ENCODE measurements at places on chromosomes 1 and 21.
A peak's percentile ranks its signal among the peaks of the same experiment; 100 is the strongest.

DNA sequence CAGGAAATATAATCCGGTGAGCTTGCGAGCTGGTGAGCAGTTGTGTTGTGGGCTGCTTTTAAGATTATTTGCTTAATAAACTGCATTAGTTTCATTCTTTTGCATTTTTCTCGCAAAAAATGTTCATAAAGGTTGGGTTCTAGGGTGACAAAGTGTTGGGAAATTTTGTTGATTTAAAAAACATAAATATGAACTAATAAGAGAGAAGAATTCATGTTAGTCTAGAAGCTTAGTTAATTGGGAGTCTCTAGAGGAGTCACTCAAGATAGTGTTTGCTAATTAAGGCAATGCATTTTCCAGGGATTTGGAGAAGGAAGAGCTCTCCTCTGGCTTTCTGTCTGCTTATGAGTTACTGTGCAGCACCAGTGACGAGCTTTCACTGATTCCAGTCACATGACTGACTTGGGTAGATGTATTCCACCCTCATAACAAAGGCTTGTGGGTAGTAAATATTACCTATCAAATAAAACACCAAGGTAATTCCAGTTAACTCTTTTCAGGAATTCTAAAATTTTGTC is 417.0 kb downstream of the PTBP2 start:
- no peak for DNase-seq

- no peak for DNase-seq
These were observed 26.6 kb downstream of the PAFAH2 start for GRCh38 chr1:25971066-25971810.

GRCh38 chr1:41805771-41806471 is 112.8 kb downstream of the HIVEP3 start:
- DNase-seq, result no peak

DNA sequence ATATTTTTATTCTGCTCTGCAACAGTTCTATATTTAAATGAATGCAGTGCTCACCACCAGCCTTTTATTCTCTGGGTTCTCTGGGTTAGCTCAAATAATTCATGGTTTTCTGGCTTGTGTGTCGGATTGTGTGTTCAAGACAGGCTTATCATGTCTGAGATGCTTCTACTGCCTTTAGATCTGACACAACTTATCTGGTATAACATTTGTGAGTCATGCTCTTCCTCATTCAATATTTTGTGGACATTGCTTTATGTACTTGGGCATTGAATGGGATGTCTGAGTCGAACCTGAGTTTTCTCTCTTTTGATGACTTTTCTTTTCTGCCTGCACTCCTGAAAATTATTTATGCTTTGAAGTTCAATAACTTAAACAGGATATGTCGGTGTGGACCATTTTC is 17.6 kb upstream of the PKP1 start:
- peak; percentile 70 for DNase-seq

DNA sequence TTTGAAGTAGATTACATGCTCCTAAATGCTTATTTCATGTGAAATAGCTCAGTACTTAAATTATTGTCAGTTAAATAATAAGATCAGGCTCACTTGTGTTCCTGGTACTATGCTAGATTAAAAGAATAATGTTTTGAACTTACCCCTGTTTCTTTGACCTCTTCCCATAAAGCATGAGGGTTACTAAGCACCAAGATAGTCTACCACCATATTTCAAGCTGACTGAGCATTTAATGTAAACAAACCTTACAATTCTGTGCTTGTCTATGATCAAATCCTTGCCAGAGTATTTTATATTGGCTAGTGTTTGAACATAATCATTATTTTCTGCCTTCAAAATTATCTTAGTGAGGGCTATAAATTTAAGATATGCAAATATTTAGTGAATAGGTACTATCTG is 98.1 kb downstream of the LHX9 start:
- DNase-seq, result no peak

- peak; percentile 59 for DNase-seq
These were observed 90.1 kb upstream of the IRF2BP2 start for GRCh38 chr1:234699795-234700665.

GRCh38 chr1:30381671-30382365 is 341.6 kb downstream of the MATN1 start:
- no peak for DNase-seq

GRCh38 chr1:159986093-159986492 is 32.1 kb upstream of the SLAMF9 start:
- DNase-seq, result no peak

- DNase-seq, result peak; percentile 61
These were observed 73.8 kb upstream of the DUSP10 start for GRCh38 chr1:221815660-221816059.

DNA sequence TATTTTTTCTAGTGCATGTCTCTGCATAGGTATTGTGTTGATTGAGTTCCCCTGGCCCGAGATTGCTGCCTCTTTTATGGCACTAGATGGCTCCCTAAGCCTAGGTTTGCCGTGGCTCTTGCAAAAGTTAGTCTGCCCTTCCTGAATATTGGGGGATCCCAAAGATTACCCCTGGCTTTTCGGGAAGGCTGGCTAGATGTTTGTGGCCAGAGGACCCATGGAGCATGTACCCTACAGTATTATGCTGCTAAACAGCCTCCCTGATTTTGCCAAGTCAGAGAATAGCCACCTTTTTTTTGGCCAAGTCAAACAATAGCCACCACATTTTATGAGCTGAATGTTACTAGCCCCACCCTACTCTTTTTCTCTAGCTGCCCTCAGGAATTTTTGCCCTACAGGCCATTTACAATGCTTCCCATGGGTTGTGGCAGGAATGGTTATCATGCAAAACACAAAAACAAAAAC is 343.2 kb downstream of the OLFM3 start:
- DNase-seq, result peak; percentile 53

DNA sequence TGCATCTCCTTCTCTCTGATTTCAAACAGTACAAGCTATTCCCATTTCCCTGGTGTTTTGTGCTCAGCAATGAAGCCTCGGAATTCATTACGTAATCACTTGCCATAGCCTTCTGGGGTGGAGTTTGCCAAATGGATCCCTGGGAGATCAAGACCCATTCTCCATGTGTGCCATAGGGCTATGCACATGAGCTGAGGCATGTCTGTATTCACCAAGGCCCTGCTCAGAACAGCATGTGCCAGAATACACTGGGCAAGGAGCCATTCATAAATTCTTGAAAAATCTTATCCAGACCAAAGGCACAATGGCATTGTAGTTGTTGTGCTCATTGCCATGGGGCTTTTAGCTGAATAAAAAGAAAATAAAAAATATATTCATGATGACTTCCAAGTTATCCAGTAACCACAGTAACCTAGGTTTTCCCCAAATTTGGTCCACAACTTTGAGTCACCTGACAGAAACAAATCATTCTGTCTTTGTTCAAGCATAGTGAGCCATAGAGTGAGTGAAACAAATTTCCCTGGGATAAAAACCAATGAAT is 53.0 kb downstream of the CRB1 start:
- peak; percentile 39 for DNase-seq

- peak; percentile 84 for DNase-seq
These were observed 95.2 kb downstream of the KCNJ15 start for GRCh38 chr21:38351961-38352521.

DNA sequence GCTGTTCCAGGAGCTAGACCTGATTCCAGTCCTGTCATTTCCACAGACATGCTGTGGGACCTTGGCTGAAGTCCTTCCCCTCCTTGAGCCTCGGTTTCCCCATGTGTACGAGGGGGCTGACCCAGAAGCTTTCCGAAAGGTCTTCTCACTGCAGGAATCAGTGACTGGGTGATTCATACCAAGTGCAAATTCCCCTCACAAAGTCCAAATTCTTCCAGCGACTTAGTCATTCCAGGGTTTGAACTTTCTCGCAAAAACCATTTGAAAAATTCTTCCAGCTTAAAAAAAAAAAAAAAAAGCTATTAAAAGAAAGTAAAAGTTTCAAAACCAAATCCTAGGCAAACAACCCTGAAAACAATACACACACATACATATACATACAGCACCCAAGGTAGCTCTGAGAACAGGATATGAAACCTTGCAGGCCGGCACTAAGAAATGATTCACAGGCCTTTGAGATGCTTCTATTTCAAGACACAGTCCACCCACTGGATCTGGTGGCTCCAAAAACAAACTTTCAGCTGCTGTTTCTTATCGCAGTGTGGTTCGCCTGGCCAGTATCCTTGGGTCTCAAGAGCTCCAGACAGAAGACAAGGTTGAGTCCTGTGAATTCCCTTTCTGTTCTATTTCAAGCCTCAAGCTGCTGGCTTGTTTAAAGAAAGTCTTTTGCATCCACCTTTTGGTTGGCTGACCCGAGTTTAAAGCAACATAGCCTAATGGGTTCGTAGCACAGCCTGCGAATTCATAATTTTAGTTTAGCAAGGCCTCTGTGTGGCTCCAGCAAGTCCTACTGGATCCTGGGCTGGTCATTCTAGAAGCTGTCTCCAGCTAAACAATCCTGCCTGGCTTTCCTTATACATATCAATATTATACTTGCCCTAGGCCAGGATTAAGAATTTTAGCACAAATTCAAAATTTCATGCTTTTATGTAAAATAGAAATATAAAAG is 18.0 kb upstream of the ID3 start:
- DNase-seq, result peak; percentile 71

DNA sequence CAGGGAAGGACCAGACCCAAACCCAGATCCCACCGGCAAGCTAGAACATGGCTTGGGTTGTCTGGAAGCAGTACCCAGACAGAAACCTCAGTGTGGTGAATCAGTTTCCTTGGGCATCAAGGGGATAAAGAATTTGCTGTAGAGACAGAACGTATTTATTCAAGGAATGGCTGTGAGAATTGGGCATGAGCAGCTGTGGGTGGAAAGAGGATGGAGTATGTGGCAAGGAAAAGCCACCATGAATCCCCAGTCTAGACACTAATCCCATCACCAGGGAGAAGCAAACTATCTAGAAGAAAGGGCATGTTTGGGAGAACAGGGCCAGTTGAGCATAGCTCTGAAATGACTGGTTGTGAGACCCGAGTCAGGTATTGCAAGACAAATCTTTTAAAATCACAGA is 109.2 kb downstream of the TOMM20 start:
- DNase-seq, result peak; percentile 53

DNA sequence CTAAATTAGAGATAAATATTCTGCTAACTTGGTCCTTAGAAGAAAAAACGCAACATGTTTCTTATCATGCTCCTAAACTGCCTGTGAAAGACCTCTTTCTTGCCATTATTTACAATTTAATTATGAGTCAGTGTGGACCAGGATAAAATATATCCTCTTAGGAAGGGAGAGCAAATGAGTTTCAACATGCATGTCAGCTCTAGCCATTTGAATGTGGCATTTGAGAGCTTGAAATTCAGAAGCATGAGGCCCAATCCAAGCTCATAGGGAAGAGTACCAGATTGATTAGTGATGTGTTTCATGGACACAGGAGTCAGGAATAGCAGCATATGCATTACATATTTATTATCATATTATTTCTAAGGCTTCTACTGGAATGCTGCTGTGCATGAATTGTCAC is 39.3 kb downstream of the TBX15 start:
- no peak for DNase-seq

DNA sequence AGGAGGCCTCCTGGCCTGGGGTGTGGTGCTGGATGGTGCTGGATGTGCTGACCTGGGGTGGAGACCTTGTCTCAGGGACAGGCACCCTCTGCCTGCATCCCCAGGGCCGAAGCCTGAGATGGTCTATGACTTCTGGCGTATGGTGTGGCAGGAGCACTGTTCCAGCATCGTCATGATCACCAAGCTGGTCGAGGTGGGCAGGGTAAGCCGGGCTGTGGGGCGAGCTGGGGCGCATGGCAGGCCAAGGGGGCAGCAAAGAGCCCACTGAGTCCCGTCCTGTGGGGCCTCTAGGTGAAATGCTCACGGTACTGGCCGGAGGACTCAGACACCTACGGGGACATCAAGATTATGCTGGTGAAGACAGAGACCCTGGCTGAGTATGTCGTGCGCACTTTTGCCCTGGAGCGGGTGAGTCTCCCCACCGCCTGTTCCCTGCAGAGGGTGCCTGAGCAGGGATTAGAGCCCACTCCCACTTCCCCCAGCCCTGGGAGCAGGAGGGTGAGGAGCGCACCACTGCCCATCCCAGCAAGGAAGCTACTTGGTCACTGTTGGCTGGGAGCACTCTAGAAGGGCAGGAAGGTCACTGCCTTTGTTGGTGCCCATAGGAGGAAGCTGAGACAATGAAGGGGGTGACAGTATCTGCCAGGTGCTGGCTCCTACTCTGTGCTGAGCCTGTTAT is 75.2 kb downstream of the PTPRU start:
- no peak for DNase-seq

GRCh38 chr1:115291741-115292140 is 46.3 kb downstream of the NGF start:
- no peak for DNase-seq

- no peak for DNase-seq
These were observed 11.7 kb upstream of the WNT4 start for GRCh38 chr1:22154626-22155025.

- no peak for DNase-seq
These were observed 24.7 kb downstream of the INAVA start for GRCh38 chr1:200919386-200919785.

GRCh38 chr1:189405419-189405818 is 1072.2 kb downstream of the BRINP3 start:
- peak; percentile 8 for DNase-seq

DNA sequence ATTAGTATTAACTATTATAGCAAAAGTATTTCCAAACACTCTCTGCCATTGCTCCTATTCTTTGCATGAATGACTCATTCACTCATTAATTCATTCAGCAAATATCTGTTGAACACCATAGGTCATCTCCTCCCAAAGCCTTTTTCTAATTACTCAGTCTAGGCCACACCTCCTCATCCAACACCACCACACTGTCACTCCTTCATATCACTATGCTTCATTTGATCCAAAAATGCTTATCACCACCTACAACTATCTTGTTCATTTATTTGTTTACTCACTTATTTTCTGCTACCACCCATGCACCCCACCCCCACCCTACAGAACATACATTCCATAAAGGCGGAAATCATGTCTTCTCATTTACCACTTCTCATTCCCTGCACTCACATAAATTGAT is 94.4 kb upstream of the TNFSF4 start:
- DNase-seq, result peak; percentile 65

- DNase-seq, result no peak
These were observed 3.2 kb upstream of the LEMD1 start for GRCh38 chr1:205424901-205425600.

GRCh38 chr1:18093193-18093592 is 14.4 kb upstream of the IGSF21 start:
- no peak for DNase-seq

- peak; percentile 38 for DNase-seq
These were observed 36.2 kb downstream of the UTP25 start for GRCh38 chr1:209863766-209864485.

GRCh38 chr1:67552336-67552759 is 122.1 kb upstream of the SERBP1 start:
- no peak for DNase-seq

DNA sequence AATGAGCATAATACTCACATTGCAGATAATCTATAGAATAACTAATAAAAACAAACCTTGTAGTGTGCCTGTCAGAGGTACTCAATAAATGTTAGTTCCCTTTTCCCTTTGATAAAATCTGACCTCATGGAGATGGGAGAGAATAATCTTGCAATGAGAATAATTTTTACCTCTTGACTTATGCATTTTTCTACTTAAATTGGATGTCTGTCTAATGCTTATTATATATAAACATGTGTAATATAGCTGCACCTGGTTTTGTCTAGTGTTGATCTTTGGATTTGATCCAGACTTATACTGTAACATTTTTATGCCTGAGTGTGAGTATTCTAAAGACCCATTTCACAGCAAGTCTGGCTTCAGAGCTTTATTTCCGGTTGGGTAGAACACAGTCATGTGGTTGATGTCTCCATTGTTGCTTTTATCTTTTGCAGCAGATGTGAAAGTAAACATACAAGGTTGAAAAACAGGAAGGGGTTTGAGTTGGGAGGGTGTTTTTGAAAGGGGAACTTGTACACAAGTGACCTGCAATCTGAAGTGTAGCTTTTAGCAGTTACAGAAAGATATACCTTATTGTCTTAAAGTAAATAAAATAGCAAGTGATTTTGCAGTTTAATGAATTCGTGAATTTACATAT is 12.4 kb downstream of the EPB41 start:
- DNase-seq, result no peak
